ENCODE measurements at places on chromosomes 7 and 10.

DNA sequence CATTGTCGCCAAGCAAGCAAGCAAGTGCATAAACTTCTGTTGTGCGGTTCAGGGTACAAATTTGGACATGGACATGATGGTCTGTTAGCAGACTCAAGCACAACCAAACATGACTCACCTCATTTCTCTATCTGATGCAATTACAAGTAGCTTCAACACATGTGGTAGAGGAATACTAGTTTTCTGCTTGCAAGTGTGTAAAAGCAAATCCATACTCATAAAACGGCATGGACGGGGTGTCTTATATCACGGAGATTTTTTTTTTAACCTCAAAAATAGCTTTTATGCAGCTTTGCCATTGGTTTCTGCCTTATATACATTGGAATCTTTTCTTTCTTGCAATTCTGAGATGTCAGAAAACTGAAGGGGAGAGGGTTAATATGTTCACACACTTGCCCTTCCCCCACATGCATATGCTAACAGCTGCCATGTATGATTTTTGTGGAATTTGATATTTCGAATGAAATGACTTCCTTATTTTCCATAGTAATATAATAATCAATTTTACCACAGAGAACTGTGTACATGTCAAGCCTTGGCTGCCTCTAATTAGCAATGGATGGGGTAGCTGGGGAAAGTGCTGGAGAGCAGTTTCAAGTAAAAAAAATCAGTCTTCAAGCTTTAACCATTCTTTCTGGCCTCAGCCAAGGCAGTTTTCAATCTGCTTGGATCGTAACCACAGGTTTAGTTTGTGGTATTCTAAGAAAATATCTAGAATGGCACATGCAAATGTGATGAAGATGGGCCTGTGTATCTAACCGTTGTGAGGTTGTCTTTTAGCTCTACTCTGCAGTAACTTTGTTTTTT is 106.0 kb upstream of the PDCD4 start:
- DNase-seq = no peak

DNA sequence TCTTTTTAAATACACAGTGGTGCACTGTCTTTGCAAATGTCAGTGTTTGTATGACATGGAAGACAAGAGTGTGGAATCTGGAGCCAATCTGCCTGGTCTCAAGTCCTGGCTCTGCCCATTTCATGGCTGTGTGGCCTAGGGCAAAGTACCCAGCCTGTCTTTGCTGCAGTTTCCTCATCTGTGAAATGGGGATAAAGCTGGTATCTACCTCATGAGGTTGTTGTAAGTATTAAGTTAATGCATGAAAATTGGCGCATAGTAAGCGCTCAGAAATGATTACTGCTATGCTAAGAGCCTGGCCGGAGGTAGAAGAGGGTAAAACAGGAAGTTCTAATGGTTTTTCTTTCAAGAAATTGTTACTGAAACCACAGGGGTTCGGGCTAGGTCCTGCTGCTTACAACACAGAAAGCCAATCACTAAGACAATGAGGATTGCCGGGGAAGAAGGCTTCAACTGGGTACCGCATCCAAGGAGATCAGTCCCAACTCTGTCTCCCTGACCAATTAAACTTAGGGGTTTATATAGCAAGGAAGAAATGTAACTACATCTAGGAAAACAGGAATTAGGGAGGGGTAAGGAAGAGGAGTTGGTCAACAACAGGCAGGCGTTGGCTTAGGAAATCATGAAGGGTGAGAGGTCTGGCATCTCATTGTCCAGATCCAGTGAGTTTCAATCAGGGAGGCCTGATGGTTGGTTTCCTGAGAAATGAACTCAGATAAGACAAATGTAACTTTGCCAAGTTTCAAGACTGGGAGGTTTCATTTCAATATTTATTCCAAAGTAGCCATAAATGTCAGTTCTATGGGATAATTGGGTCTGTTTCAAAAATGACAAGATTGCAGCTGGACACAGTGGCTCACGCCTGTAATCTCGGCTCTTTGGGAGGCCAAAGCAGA is 57.0 kb downstream of the CHST3 start:
- DNase-seq = no peak

GRCh38 chr10:11036424-11037011 is 18.8 kb downstream of the CELF2 start:
- no peak for DNase-seq

DNA sequence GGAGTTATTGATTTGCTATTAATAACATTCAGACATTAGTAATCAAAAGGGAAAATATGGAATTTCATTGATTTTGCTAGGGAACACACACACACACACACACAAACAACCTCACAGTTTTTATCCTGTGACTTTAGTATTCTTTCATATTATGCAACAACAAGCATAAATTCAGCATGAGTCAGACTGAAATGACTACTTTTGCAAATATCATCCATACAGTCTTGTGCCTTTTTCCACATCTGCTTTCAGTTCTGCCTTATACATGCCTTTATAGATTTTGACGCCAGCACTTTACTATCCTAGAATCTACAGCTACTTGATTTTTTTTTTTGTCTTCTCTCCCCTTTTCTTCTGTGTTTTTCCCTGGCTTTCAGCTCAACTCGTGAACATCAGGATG is 975.8 kb upstream of the LRRTM3 start:
- DNase-seq = peak; percentile 60

DNA sequence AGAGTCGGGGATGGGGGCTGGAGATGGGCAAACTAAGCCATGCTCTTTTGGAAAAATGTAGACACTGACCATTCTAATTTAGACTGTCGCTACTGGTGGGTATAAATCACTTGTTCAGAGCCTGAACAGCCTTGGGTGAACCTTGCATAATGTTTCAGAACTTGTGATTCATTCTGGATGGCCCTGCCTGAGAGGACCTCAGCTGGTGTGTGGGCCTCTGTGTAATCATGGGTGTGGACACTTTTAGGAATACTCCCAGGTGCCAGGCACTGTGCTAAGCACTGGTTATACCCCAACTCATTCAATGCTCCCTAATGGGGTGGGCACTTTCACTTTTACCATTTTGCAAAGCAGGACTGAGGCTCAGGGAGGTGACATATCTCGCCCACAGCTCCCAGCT is 26.8 kb upstream of the TM9SF3 start:
- no peak for DNase-seq

GRCh38 chr7:85177316-85177715 is 9.5 kb downstream of the SEMA3D start:
- DNase-seq = no peak

- DNase-seq = no peak
These were observed 697.0 kb upstream of the PCDH15 start for GRCh38 chr10:55497893-55498499.

DNA sequence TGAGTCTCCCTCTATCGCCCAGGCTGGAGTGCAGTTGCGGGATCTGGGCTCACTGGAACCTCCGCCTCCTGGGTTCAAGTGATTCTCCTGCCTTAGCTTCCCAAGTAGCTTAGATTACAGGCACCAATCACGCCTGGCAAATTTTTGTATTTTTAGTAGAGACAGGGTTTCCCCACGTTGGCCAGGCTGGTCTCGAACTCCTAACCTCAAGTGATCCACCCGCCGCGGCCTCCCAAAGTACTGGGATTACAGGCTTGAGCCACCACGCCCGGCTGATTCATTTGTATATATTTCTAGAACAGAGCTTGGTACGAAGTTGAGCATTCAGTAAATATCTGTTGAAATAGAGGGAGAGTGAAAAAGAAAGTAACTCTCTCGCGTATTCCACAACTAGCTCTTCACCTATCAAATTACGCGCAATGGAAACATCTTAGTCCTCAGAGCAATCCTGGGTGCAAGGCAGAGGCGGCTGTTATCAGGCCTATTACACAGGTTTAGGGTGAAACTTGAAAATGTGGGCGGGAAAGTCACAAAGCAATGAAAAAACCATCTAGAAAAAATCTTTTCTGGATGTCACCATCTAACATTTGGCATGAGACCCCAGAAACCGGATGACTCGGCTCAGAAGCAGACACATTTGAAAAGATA is 707 bp upstream of the GHITM start:
- DNase-seq = peak; percentile 40

- no peak for DNase-seq
These were observed 44.0 kb upstream of the CAV2 start for GRCh38 chr7:116455499-116455898.

GRCh38 chr7:157670490-157671357 is 333.9 kb downstream of the DNAJB6 start:
- DNase-seq = no peak

DNA sequence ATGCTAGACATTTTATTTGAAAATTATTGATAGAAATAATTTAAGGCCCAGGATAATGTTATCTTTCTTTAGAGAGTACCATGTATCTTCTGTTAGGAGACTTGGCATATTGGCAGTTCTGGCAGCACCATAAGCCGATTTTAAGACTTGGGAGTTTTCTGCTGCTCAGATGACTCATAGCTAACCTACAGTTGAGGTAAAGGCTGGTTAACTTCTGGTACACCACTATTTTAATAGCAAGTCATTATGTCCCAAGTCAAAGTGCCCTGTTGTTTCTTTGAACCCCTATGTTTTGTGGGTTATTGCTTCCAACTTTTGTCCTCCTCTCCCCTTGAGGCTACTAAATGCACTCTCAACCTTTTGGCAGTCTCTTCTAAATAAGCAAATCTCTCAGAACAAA is 25.2 kb downstream of the ATRNL1 start:
- DNase-seq = peak; percentile 4

GRCh38 chr7:157570531-157571200 is 233.9 kb downstream of the DNAJB6 start:
- no peak for DNase-seq

GRCh38 chr7:121484089-121484763 is 88.1 kb upstream of the FAM3C start:
- no peak for DNase-seq

- DNase-seq = no peak
These were observed 189.5 kb downstream of the CXCL12 start for GRCh38 chr10:44195112-44196007.

DNA sequence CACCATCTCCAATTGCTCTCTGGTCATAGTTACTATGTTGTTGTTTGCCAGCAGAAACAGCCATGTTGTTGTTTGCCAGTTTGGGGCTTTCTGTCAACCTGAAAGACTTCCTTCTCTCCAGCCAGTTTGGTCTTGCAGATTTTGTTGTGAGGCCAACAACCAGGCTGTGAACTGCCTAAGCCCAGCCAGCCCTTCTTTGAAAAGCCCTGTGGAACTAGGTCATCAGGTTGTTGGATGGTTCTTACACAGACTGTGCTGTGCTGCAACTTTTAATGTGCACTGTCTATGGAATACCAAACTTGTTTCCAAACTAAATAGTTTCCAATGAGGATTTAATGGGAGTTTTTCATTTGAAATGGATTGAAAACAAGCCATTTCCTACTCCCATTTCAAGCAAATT is 592.7 kb upstream of the GALNT17 start:
- no peak for DNase-seq

GRCh38 chr10:43355749-43356371 is 15.6 kb upstream of the FXYD4 start:
- no peak for DNase-seq

DNA sequence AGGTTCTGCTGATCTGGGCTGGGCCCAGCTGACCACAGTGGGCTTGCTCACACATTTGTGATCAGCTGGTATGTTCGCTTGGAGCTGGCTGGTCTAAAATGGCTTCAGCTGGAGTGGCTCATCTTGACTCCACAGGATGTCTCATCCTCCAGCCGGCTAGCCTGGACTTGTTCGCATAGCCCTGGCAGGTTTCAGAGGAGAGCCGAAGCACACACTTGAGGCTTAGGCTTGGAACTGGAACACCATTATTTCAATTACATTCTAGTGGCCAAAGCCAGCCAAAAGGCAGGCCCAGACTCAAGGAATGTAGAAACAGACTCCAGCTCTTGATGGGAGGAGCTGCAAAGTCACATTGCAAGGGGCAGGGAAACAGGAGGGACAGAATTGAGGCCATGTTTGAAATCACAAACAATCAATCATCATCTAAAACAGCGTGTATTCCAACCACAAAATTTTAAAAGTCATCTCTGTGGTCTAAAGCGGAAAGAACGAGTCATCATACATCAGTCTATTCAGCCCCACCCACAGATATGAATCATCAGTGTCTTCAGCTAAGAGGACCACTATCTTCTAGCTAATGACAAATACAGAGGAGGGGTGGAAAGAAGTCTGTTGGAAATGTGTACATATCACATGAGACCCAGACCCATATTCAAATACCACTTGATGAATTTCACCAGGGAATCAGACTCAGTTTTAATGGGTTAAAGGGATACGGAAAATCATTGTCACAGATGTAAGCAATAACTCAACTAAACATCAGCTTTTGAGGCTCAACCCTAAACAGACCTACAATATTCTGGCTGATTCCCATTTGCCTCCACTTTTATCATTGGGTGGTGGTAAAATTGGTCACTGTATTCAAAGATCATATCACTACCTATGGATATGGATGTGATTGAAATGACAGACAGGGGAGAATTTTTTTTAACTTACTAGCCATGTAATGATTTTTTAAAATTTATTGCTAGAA is 139.0 kb upstream of the MKLN1 start:
- no peak for DNase-seq

- DNase-seq = no peak
These were observed 274.4 kb downstream of the KIF20B start for GRCh38 chr10:89975771-89976170.

- DNase-seq = no peak
These were observed 29.7 kb upstream of the MTERF1 start for GRCh38 chr7:91910171-91910570.

- DNase-seq = no peak
These were observed 805 bp upstream of the HMX3 start for GRCh38 chr10:123134915-123135414.

GRCh38 chr10:104143829-104144228 is 21.9 kb downstream of the SFR1 start:
- DNase-seq = no peak

DNA sequence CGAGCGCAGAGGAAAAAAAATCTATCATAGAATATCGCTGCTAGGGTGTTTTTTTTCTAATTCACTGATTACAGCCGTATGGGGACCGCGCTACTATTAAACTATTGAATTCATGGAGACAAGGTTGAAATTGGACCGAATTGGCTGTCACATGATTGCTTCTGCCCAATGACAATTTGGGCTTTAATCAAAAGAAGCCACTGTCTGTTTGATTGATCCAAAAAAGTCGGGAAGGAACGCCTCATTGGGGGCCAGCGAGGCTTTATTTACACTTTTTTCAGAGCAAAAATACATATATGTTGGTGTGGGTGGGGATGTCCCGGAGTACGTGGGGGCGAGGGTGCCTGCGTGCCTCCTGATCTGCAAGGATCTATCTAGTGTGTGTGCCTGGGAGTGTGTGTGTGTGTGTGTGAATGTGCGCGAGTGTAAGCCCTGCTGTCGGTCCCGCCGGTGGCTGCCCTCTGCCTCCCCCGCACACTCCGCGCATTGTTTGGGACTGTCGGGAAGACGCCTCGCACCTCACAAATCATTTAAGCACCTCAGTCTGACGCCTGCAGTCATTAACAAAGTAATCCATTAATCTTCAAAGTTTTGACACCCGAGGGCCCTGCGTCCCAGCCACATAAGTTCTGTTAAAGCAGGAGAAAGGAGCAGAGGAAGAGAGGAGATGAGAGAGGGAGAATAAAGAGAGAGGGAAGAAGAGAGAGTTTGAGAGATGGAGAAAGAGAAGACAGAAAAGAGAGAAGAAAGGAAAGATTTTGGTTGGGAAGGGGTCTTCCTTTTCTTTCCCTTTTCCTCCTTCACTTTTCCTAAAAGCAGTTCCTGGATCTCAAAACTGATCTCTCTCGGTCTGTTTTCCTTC is at the start of gene HOXA2:
Gene HOXA2, minus strand, starts transcription at position 103 of the 862 bp plus-strand sequence. CDS start 183 bp downstream, outside the sequence.
- DNase-seq = no peak

- DNase-seq = no peak
These were observed 720.8 kb downstream of the AUTS2 start for GRCh38 chr7:70319057-70319456.

GRCh38 chr10:11727563-11727962 is 14.6 kb upstream of the ECHDC3 start:
- DNase-seq = no peak

- DNase-seq = no peak
These were observed 51.4 kb downstream of the DNMBP start for GRCh38 chr10:99958302-99958701.

- DNase-seq = no peak
These were observed 49.7 kb upstream of the WNT16 start for GRCh38 chr7:121279060-121279620.

All from Karpas-422 (cell line).